Right lung (tissue), 10 donors: ENCODE measurements at places on chromosomes 7 and 10.

- DNase-seq, result no peak
These were observed 228.1 kb upstream of the STEAP1 start for GRCh38 chr7:89926194-89926593.

DNA sequence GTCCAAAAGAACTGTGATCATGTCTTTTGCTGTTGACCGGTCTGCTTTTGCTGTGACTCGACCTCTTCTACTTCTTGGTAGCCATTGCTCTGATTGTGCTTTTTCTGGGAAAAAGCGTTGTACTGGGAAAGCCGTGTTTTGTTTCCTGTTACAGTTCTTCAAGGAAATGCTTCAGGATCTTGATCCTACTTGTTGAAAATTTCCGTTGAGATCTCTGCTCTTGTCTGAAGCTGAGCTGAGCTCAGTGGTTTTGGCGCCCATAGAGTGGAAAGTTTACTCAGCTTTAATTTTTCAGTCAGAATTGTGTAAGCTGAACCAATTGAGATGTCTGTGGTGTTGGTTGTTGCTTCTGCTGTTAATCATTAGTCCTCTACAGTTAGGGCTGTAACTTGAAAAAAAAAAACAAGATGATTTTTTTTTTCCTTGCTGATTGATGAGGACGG is 302.2 kb downstream of the CCDC3 start:
- DNase-seq, result no peak

DNA sequence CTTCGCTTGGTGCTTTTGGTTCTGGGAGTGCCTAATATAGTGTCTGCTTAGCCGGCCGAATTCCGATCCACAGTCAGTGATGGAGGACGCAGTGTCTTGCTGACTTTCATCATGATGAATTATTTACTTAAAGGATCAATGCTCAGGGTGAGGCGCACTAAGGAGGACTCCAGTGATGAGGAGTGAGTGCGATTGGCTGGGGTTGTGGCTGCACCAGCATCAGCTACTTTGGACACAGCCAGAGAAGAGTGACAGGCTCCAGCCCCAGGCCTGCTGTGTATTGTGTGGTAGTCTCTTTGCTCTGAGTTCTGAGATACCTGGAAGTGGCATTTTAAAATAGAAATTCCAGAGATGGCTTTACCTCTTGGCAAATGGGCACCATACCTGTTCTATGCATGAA is 73.3 kb upstream of the ANLN start:
- no peak for DNase-seq

DNA sequence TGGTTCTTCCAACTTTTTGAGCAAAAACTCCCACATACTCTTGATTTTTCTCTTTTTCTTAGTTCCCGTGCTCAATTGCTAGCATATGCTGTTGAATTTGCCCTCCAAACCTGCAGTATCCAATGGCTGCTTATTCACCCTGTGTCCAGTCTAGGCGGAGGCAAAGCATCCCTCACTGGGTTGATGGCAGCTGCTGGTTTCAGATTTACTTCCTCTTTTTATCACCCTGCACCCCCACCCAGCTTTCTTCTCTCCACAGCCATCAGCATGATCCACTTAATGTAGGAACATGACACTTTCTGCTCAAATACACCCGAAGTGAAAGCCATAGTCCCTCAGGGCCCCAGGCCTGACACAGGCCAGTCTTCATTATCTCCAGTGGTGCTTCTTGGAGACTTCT is 87.6 kb upstream of the ADARB2 start:
- DNase-seq, result no peak

DNA sequence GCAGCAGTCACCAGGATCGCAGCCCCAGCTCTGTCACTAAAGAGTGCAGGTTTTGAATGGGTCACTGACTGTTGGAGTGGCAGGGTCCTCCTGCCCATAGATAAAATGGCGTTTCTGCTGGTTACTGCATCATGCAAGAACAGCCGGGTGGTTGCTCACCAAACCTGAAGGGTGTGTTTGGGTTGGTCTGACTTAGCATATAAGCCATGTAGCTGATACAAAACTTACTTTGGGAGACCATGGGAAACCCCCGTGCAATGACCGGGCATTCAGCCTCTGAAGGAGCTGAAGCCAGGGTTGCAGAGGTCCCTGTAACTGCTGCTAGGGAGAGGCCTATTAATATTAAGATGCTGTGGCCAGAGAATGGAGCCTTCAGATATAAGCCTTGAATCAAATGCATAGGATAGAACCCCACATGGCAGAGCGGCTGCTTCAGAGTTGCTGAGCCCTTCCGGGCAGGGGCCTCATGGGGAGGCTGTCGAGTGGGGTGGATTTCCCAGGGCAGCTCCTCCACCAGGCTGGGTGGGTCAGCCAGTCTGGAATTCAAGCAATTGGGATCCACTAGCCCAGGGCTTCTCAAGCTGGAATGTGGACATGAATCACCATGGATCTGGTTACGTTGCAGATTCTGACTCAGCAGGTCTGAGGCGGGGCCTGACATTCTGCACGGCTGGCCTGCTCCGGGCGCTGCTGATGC is 70.9 kb upstream of the CTBP2 start:
- DNase-seq, result no peak

DNA sequence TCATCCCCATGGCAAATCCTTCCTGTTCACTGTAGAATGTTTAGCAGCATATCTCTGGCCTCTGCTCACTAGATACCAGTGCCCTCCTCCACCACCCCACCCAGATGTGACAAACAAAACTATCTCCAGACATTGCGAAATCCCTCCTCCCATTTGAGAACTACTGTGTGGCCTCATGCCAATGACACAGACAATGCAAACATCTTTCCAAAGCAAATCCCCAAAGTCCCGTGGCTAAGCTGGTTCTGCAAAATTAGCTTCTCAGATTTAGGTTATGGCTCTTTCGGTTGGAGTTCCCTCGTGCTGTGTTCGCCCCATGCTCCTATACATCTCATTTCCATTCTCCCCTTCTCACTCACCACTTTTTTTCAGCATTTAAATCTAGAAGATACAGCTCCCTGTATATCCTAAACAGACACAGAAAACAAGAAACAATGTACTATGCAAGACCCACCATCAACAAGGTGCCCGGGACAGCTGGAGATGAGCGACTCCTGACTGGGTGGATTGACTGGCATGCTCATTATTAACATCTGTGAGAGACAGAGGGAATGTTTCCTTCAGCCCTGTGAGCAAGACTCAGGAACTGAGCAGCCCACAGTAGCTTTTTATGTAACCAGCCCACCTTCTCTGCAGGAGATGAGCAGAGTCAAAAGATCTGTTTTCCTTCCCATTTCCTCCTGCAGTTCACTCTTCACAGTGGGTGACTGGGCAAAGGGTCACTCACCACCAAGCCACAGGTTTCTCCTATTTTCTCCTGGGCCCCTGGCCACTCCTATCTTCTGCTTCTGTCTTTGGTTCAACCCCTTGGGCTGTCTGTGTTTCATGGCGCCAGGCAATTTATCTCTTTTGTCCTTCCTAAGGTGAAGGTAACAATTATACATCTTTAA is 225.7 kb upstream of the AOAH start:
- no peak for DNase-seq
